Right atrium auricular region (tissue), 2 donors: ENCODE measurements at places on chromosomes 1 and 21. TPM values are rescaled to one million over a fixed set of nuclear protein-coding genes. Genes with fewer than 3 reads are reported as not detected.

RHD gene
- total RNA-seq: not detected

DNA sequence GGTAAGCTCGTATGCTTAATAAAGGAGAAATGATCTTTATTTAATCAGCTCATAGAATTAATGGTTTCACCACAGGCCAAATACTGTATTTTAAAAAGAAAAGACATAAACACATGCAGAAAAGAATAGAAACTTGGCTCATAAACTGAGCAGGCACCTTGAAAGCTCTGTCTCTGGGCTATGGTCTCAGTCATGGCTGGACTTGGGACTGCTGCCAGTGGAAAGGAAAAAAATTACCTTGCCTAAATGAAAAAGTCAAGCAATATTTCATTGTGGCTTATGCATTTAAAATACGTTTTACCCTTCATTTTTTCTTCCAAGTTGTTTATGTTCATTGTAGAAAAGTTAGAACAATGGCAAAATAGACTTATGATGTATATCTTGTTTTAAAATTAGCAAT lies 8.0 kb downstream of the LRRC42 start:
- no peak for DNase-seq

DNA sequence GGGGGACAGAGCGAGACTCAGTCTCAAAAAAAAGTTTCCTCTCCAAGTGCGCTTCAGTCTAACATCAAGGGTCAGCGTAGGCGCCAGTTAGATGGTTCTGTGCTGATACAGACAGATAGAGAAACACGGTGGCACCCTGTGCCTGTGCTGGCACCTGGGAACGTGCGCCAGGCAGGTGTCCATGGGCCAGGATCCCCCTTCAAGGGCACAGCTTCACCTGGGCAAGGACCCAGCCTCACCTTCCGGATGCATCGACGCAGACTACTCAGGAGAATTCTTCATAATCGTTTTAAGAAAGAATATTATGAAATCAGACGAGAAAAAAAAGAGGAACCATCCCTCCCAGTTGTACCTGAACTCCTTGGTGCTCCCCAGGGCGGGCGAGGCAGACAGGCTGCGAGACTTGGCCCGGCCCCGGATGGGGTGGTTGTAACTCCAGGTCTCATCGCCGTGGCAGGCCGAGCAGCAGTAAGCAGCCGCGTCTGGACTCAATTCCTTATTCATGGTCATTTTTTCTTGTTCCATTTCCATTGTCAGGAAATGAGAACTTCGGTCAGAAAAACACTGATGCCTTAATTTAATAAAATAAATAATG lies 13.3 kb downstream of the NADK start:
- DNase-seq: no peak

DNA sequence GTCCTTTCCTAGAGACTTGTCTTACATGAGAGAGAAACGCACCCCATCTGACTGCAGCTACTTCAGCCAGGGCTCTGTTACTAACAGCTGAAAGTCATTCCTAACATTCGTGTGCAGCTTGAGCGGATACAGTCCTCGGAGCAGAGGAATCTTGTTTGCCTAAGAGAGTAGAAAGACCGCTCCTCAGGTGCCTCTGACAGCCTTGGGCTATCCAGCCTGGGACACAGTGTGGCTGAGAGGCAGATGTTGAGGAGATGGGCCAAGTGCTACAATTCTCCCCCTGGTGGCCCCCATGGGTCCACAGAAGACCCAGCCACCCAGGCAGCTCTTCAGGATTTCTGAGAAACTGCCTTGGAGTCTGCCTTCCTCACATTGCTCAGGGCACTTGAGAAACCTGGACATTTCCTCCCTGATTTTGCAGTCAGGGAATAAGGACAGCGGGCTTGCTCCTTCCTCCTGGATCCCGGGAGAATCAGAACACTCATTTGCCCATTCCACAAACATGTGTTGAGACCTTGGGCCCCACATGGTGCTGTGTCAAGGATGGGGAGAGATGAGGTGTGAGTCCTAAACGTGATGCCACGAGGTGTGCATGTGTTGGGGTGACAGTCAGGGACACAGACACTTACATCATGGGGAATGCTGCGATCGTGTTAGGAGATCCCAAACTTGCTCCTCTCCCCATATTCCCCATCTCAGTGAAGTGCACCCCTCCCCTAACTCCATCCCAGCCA lies 13.1 kb downstream of the TRIM62 start:
- no peak for DNase-seq

DNA sequence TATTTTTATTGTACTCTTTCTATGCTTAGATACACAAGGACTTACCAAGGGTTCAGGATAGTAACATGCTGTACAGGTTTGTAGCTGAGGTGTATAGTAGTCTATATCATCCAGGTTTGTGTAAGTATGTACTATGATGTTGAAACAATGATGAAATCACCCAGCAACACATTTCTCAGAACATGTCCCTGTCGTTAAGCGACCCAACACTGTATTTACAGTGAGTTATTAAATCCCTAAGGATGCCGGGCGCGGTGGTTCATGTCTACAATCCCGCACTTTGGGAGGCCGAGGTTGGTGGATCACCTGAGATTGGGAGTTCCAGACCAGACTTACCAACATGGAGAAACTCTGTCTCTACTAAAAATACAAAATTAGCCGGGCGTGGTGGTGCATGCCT lies 21.6 kb upstream of the RCOR3 start:
- no peak for DNase-seq

GRCh38 chr1:3198371-3199271 lies 129.6 kb downstream of the PRDM16 start:
- DNase-seq: no peak

- no peak for DNase-seq
These were observed 36.4 kb downstream of the ABCA4 start for GRCh38 chr1:94084547-94084946.

- no peak for DNase-seq
These were observed 13.0 kb upstream of the IL10 start for GRCh38 chr1:206785182-206785765.

- DNase-seq: no peak
These were observed 308.6 kb downstream of the KCTD3 start for GRCh38 chr1:215875712-215876111.

RGS13 gene
- total RNA-seq: not detected

- no peak for DNase-seq
These were observed 19.2 kb upstream of the RCAN3 start for GRCh38 chr1:24483441-24483840.

WNT4 gene
- not detected for total RNA-seq

- DNase-seq: no peak
These were observed 11.6 kb upstream of the SESN2 start for GRCh38 chr1:28247612-28248272.

- DNase-seq: no peak
These were observed 143.9 kb upstream of the FMN2 start for GRCh38 chr1:239947801-239948200.

DNA sequence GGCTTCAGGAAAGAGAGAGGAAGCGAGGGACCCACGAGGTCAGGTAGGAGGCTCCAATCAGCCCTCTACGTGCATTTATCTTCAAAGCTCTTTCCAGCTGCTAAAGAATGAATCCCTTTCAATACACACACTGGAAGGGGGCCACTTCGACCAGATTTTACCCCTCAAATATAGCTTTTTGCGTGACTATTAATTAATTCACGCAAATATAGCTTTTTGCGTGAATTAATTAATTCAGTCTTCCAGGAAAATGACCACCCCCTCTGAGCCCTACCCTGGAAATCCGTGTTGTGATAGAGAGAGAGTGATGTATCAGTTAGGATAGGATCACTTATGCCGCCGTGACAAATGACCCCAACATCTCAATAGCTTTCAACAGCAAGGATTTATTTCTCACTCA lies 265.2 kb upstream of the TMEM51 start:
- DNase-seq: no peak

DNA sequence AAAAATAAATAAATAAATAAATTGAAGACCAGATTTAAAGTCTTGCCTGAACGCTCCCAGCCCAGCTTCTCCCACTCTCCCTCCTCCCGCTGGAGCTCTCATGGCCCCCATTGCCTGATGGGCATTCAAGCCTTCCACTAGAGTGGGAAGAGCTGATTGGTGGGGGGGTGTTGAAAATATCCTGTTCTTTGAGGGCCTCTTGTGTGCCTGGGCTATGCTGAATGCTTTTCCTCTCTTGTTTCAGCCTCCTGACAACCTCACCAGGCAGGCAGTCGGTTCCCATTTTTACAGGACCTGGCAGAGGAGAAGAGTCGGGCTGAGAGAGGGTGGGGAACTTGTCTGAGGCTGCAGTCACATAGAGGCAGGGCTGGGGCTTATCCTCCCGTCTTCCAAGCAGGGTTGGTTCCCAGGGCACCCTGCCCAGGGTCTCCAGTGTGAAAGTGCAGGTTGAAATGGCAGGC lies 59.2 kb upstream of the SSBP3 start:
- DNase-seq: no peak

DNA sequence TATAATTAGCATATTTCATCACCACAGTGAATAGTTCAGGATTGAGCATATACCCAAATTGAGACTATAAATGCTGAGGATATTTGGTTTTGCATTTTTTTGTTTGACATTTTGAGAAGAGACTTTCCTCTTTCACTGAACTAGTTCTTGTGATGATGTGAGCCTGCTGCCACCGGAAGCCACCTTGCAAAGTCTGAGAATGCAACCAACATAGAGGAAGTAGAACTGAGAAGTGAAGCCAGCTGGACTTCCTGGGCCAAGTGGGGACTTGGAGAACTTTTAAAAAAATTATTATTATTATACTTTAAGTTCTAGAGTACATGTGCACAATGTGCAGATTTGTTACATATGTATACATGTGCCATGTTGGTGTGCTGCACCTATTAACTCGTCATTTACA lies 102.3 kb downstream of the RPE65 start:
- DNase-seq: no peak

- DNase-seq: no peak
These were observed 110.7 kb upstream of the CTTNBP2NL start for GRCh38 chr1:112285316-112285715.

DNA sequence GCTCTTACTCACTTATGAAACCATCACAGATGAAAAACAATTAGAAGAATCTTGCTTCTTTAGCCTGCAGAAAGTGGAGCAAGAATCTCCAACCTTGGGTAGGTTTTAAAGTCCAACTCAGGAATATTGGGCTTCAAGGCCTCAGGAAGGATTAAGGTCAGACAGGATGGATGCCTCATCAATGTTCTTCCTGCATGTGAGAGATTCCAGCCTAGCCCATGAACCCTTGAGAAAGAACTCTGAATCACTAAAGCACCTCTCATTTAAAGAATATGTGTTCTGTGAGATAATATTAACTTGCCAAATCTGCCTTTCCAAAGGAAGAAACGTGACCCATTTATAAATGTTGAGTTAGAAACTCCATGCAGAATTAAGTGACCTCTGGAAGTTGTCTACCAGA lies 345.2 kb upstream of the CAMK1G start:
- no peak for DNase-seq

GRCh38 chr1:234690872-234691271 lies 80.9 kb upstream of the IRF2BP2 start:
- no peak for DNase-seq

GRCh38 chr1:69791311-69791710 lies 223.6 kb downstream of the LRRC7 start:
- no peak for DNase-seq

GRCh38 chr1:174273190-174273589 lies 113.9 kb downstream of the RABGAP1L start:
- no peak for DNase-seq

DNA sequence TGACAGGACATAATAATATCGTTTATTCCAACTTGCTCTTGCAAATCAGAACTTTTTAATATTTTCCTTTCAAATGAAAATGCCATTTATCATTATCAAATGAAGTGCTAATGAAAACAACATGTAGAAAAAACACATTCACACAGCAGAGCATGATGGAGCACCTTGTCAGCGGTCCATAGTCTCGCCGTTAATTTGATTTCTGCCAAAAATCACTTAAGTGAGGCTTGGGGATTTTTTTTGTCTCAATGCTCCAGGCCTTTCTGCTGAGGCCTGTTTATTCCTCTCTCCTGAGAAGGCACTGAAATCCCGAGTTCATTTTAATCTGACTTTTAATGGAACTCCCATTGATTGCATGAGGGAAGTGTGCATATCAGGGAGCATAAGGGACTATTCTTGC lies 122.5 kb downstream of the ELAVL4 start:
- DNase-seq: no peak

GRCh38 chr1:47452426-47452825 lies 14.6 kb downstream of the FOXD2 start:
- no peak for DNase-seq

DNA sequence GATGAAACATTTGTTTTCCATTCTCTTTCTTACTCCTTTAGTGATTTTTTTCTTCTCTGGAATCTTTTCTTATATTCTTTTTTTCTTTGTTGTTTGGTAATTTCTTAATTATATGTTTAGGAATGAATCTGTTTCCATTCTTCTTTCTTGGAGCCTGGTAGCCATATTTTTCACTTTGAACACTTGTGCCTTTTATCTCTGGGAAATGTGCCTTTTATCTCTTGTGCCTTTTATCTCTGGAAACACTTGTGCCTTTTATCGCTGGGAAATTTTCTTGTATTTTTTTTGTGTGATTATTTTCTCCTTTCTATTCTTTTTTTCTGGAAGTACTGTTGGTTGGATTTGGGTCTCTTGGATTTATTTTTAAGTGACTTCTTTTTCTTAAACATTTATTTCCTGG lies 118.2 kb downstream of the LEPR start:
- DNase-seq: no peak

- no peak for DNase-seq
These were observed 2.7 kb downstream of the IL10RB start for GRCh38 chr21:33268737-33269441.

- DNase-seq: no peak
These were observed 68.9 kb downstream of the MRPL37 start for GRCh38 chr1:54268762-54269297.

DNA sequence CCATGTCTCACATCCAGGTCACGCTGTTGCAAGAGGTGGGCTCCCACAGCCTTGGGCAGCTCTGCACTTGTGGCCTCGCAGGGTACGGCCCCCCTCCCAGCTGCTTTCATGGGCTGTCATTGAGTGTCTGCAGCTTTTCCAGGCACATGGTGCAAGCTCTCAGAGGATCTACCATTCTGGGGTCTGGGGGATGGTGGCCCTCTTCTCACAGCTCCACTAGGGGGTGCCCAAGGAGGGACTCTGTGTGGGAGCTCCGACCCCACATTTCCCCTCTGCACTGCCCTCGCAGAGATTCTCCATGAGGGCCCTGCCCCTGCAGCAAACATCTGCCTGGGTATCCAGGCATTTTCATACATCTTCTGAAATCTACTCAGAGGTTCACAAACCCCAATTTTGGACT lies 219.4 kb downstream of the LRRC7 start:
- DNase-seq: no peak

MRPL24 gene
- total RNA-seq: 45.8 TPM

SLC19A1 gene
- total RNA-seq: 5.3 TPM

GRCh38 chr1:53766831-53767405 lies 28.0 kb upstream of the GLIS1 start:
- DNase-seq: no peak

GRCh38 chr1:206834711-206835110 lies 30.7 kb upstream of the IL20 start:
- DNase-seq: no peak

GRCh38 chr1:193539731-193540459 lies 353.5 kb upstream of the B3GALT2 start:
- DNase-seq: no peak

DNA sequence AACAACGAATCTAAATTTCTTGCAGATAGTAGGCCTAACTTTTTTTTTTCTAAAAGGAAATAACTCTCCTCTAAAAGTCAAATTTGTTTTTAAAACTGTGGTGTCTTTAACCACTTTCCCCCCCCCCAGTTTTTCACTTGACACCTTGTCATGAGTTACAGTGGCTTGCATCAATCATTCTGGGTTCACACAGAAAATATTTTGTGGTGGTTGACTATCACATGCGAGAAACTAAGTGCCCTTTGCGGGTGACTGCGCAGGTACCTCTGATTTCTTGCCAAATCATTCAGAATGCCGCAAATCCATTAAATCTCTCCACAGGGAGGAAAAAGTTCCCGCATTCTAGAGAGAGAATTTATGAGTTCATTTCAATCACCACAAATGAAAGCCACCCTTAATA lies 23.8 kb upstream of the SAMSN1 start:
- DNase-seq: no peak
